Islet precursor cell (in vitro differentiated cells): ENCODE measurements at places on chromosomes 13 and 19.

GRCh38 chr13:45142440-45143345, 22.4 kb downstream of the GTF2F2 start:
- no peak for DNase-seq

GRCh38 chr13:77833331-77833863, 85.2 kb downstream of the EDNRB start:
- no peak for DNase-seq

GRCh38 chr19:958967-959855, 24.9 kb upstream of the WDR18 start:
- DNase-seq: peak; percentile 77

- DNase-seq: peak; percentile 98
Measured at GRCh38 chr19:23116802-23117571, at the start of gene ZNF730. Gene ZNF730, plus strand, starts transcription at chr19:23117025. Its CDS starts 149 bp downstream, at chr19:23117174.

- DNase-seq: peak; percentile 49
Measured at GRCh38 chr19:288911-289310, 2.3 kb downstream of the PLPP2 start.
